8988T (cell line): ENCODE measurements at places on chromosomes 1 and 21.

DNA sequence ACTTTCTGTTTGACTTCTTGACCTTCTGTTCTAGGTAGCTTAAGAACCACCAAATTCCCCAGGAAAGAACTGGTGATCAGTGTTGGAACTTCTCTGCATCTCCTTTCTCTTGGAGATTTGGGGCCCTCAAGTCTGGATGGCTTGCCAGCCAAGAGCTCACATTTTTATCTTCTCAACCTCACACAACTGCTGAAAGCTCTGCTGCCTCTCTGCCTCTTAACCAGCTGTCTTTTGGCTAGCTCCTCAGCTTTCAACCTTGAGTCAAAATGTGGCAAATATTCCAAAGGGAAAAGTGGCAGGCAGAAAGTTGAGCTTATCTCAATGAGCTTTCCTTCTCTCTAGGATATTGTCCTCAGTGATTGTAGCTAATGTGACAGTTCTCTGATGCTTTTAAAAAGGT is 89.2 kb upstream of the CCDC190 start:
- no peak for DNase-seq

DNA sequence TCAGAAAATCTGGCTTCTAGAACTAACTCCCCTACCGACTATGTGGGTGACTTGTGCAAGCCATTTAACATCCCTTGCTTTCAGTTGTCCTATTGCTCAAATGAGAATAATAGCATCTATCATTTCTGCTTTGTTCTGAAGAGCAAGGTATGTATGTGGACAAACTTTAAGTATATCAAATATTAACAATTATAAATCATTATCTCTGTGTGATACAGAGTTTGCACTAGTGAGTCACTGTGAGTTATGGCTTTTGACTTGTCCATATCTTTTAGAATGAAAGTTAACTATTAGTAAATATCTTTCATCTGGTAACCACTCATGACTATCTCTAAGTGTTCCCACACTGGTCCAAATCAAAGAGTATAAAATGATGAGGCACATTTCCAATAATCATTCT is 812.9 kb upstream of the ADGRL2 start:
- no peak for DNase-seq

GRCh38 chr1:93845538-93846205 is 33.3 kb downstream of the DNTTIP2 start:
- no peak for DNase-seq

DNA sequence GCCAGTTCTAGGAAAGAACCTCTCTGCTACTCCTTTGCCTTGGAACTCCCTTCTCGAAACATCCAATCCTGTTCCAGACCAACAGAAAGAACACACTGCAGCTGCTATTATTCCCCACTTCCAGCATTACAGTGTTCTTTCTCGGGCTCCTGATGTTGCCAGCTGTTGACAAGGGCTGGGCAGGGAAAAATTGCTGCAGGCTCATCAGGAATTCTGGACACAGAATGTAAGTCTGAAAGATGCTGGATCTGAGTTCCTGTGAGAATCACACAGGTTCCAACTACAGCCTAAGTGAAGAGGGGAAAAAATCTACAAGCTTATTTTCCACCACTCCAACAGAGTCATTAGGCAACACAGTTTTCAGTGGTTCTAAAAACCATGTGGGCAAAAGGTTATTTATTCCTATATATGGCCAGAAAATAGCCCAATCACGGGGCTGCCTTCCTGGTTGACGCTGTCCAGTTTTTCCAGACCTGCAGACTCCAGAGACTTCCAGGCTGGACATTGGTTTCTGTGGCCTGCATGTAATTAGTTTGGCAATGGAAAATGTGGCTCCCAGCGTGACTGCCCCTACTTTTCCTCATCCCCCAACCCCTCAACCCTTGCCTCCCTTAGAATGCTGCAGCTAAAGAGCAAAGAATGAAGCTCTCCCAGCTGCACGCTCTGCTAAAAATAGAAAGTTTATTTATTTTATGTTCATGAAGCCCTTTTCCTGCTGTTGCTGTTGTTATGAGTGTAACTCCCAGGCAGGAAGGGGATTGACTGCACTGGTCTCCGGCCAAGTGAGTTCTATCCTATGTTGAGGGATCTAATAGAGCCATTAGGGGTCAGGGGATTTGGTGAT is 8.3 kb upstream of the KIAA0040 start:
- DNase-seq: no peak

GRCh38 chr1:17699581-17699980 is 55.6 kb upstream of the ACTL8 start:
- no peak for DNase-seq

DNA sequence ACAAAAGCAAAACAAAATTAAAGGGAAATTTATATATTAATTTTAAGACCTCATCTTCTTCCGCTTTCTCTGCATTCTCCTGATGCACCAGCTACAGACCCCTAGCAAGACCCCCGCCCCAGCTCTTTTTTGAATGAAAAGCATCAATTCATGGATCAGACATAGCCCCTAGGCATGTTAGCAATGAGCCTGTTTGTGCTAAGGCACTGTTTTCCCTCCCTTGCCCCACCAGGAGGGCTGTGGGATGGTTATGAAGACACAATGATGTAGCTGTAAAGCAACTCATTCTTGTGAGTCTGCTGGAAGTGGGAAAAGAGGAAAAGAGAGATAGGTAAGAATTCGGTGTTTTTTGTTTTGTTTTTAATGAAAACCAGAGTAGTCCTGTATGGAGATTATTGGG is 88.5 kb upstream of the ZBTB18 start:
- DNase-seq: no peak

DNA sequence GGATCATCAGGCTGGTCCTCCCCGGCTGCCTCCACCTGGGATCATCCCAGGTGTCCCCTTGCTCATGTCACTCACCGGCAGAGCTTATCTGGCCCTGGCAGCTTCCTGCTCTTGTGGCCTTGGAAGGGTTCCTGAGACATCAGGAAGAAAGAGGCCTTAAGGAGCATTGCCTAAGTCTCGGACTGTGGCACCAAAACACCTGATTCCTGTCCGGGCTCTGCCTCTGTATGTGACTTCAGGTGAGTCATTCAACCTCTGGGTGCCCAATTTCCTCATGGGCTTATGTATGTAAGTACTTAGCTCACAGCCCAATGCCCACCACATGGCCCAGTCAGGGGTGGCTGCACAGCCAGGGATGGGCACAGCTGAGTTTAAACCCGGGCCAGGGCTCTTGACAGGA is 255.9 kb upstream of the VAMP3 start:
- no peak for DNase-seq

DNA sequence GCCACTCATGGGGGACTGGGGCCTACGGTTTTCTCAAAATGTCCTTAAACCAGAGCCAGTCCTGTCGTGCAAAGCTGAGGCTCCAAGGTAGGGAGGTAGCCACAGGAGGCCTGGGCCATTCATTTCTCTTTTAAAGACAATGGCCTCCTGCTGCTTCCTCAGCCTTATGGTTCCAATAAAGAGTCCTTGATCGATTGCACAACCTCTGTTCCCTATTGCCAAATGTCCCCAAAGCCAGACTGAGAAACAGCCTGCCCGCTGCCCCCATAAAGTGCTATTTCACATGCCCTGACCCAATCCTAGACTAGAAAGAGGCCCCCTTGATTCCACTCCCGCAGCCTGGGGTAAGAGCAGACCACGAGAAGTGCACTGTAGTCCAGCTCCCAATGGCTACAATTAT is 166.7 kb downstream of the CLIC6 start:
- DNase-seq: no peak

DNA sequence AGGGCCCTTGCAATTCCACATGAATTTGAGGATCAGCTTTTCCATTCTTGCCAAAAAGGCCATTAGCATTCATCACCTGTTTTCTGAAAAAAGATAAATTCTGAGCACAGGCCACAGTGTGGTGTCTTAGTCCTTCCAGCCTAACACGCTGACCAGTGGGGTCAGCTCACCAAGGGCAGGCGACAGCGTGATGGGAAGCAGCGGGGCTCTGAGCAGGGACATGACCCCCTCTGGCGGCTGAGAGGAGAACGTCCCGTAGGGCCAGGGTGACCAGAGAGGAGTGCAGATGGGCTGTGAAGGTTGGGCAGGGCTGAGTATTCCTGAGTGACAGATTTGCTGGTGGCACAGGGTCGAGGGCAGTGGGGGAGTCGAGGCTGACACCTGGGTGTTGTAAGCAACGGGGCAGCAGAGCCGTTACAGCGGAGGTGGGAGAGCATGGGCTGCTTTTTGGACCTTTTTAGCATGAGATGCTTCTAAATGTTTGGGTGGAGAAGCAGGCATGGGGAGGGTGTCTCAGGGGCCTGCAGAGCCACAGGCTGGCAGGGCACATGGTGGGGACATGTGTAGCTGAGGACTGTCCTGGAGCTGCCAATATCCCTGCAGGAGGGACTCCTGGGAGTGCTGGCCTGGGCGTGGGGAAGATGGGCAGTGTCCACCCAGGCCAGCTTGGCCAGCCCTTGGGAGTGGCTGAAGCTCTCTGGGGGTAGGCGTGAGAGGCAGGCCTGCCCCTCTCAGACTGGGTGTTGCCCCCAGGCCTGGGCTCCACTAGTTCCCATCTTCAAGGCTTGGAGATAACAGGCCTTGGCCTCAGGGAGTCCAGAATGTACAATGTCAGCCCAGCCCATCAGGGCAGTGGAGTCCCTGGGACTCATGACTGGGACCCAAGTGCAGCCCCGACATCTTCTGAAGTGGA is 8.6 kb upstream of the CALML6 start:
- DNase-seq: peak; percentile 88
